Fibroblast of skin of right biceps (primary cell): ENCODE measurements at places on chromosomes 1 and 21.

- DNase-seq: no peak
These were observed 351.5 kb upstream of the PLD5 start for GRCh38 chr1:242876030-242876429.

DNA sequence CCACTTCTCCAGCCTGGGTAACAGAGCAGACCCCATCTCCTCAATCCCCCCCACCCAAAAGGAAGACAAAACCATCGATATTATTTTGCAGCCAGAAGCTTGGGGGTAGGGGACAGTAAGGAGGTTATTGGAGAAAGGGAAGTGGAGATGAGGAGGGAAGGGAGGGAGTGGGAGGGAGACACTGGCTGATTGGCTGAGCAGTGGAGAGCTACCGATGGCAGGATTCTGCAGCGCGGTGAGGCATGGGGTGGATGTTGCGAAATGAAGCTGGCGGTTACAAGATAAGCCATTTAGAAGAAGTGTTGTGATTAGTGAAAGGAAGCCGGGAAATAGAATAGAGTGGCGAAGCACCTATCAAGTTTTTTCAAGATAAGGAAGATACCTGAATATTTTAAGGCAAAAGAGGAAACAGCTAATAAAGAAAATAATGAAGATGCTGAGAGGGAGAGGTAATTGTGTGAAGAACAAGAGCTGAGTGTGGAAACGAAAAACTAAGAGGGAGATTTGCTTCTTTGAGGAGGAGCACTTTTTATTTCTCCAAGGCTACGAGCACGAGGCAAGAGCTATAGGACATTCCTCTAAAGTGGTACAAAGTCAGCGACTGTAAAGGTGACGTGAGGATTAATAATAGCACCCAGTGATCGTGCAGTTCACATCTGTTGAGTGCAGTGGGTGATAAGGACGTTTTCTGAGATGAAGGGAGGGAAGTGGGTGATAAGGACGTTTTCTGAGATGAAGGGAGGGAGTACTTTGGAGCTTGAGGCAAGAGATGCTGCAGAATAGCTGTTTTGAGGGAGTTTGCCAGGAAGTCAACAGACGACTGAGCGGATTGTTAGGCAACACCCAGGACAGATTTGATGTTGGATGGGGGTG, 103.2 kb upstream of the KIF26B start:
- DNase-seq: peak; percentile 14

GRCh38 chr1:211520641-211521040, 28.7 kb upstream of the RD3 start:
- no peak for DNase-seq

GRCh38 chr1:68460935-68461334, 11.2 kb upstream of the RPE65 start:
- no peak for DNase-seq

GRCh38 chr1:34865573-34865972, 6.0 kb upstream of the SMIM12 start:
- no peak for DNase-seq

- DNase-seq: peak; percentile 38
These were observed 1.2 kb downstream of the HMGCS2 start for GRCh38 chr1:119767486-119767885.

- DNase-seq: peak; percentile 100
These were observed 101.4 kb downstream of the LHX9 start for GRCh38 chr1:198018529-198018928.

GRCh38 chr1:70979881-70980280, 67.7 kb downstream of the PTGER3 start:
- DNase-seq: no peak

DNA sequence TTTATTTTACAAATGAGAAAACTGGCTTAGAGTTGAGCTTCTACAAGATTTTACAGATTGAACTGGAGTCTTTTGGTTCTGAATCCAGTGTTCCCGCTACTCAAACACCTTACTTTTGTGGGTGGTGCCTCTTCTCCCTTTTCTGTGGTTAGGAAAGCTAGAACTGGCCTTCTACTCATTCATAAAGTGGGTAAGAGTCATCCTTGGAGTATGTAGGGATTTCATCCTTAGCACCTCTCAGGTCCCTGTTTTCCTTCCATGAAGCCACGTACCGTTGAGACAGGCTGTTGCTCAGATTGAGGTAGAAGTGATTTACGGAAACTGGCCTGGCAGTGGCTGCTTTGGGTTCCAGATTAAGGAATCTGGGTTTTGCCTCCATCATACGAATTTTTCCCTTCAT, 35.8 kb downstream of the WNT4 start:
- peak; percentile 32 for DNase-seq

DNA sequence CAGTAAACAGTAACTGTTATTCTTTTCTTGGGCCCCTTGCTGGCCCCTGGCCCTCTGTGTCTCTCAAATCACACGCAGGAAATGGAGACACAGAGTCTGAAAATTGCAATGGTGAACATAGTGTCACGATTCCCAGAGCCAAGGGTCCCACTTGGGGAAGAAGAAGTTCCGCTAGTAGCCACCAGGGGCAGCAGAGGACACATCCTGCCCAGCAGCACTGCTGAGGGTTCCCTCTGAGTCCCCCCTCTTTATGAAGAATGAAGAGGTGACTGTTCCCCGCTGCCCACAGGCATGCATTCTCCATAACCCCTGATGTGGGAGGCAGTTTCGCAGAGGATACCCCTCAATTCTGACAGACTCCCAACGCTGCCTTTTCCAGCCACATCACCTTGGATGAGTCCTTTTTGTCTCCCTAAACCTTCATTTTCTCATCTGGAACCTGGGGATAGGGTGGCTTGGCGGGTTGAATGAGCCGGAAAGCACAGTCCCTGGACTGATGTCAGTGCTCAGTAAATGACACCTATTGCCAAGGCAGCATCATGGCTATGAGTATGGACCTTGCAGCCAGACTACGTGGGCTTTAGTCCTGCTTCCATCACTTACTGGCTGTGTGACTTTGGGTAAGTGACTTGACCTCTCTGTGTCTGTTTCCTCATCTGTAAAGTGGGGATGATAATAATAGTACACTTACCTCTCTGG, 238.0 kb upstream of the TMEM51 start:
- peak; percentile 34 for DNase-seq

DNA sequence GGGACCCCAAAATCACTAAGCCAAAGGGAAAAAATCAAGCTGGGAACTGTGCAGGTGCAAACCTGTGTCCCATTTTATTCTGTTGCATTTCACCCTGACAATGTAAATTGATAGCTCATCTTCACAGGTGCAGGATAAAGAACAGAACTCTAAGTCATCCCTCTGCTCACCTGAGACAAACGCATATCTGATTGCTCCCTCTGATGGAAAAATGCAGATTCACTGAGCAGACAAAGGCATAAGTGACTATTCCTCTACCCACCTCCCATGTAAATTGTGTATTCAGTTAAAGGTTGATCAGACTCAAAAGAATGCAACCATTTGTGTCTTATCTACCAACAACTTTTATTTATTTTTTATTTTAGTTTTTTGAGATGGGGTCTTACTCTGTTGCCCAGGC, 644.2 kb downstream of the PTPRU start:
- DNase-seq: no peak

GRCh38 chr21:18058731-18059398, 185.8 kb upstream of the CHODL start:
- no peak for DNase-seq

DNA sequence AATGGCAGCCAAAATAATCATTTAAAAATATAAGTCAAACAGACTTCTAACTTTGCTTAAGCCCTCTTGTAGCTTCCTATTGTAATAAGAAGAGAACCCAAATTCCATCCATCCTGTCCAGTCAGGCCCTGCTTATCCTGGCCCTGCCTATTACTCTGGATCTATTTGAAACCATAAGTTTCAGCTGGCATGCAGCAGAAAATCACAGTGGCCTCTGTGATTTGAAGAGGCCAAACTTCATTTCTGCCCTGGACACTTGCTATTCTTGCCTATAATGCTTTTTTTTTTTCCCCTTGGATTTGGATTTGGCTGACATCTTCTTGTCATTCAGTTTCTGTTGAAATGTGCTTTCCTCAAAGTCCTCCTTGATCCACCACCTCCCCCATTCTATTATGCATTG, 642.8 kb downstream of the USP25 start:
- no peak for DNase-seq

DNA sequence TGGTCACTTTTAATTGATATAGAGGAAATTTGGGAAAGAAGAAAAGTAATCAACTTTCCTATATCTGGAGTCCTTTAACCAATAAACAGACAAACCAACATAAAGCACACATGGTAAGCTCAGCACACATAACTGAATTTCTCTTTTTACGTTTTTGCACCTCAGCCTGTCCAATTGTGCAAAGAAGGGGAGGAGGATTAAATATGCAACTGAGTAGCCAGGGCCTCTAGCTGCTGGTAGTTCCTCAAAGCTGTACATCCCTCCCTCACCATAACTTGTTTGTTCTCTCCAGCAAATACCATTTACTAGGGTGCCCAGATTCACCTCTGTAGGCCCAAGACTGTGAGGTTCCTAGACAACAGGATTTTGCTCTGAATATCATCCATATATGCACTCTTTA, 25.4 kb downstream of the ST6GALNAC5 start:
- no peak for DNase-seq

DNA sequence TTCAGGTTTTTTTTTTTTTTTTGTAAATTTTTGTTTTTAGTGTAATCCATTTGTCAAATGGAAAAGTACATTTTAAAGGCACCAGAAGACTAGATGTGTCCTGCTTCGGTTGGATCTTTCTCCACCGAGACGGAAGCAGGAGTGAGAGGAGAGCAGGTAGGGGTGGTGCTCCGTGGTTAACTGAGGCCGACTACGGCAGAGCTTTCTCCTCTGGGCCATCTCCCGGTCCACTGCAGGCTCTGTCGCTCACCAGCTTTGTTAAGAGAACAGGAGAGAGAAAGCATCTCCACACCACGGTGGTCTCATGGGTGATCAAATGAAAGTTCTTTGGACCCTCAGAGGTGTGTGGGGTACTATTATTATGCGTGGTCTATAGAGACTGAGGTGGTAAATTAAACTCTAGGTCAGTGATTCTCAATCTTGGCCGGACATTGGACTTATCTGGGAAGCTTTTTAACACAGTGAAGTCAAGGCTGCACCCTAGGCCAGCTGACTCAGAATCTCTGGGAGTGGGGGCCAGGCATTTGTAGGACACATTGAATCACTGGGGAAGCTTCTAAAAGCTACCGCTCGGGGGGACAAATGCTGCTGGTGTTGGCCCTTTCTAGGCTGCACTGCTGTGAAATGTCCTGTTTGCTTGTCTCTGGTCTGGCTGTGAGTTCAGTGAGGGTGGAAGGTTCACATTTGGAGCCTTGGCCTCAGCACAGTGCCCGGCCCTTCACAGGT, 25.0 kb downstream of the ABCA4 start:
- DNase-seq: peak; percentile 28

GRCh38 chr1:150281221-150281757, 1.1 kb upstream of the CIART start:
- peak; percentile 76 for DNase-seq

- no peak for DNase-seq
These were observed 85.5 kb upstream of the ATP1A1 start for GRCh38 chr1:116287341-116288200.

- DNase-seq: no peak
These were observed 267.7 kb downstream of the ZNF648 start for GRCh38 chr1:181793831-181794230.

- no peak for DNase-seq
These were observed 556.8 kb downstream of the LMO4 start for GRCh38 chr1:87885278-87886025.

DNA sequence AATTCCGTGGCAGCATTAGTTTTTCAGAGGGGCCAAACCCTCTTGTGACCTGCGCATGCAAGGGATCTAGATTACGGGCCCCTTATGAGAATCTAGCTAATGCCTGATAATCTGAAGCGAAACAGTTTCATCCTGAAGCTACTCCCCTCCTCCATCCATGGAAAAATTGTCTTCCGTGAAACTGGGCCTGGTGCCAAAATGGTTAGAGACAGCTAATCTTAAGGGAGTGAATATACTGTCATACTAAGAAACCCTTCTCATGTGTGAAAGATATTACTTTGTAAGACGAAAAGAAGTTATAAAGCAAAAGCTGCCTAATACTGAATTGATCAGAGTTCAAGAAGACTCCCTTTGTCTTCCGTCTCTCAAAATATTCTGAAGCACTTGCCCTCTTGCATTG, 166.3 kb downstream of the DUSP10 start:
- DNase-seq: peak; percentile 48

GRCh38 chr1:26826261-26827105, at the start of gene ZDHHC18:
TSS of gene ZDHHC18 (plus strand) at chr1:26826688. CDS start at chr1:26826805, 117 bp downstream.
- peak; percentile 65 for DNase-seq

DNA sequence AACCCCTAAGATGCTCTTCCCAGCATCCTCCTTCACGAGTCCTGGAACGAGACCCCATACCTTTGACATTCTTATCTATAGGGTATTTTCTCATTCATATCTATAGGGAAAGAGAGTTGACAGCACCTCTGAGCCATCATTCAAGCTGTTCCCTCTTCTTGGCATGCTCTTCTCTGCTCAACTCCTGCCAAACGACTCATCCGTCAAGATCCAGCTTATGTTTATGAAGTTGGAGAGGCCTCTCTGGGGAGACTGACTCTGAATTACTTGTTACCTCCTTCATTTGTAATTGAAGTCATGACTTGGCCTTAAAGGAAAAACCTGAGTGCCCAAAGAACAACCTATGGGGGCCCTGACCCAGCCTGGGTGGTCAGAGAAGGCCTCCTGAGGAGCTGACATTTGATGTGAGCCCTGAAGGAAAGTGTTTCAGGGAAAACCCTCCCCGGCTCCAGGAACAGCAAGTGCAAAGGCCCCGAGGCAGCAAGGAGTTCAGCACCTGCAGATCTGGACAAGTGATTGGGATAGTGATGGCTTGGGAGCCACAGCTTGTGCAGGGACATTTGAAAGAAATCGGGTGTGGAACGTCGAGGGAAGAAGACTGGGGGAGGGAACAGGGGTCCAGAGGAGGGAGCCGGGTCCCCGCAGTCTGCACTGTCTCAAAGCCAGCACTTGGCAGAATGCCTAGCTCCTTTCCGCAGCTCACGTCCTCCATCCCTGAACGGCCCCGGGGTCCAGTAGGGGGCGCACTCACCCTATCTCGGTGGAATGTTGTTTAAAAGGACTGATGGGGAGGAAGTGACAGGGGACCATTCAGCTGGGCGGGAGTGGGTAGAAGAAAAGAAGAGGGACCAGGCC, 14.0 kb upstream of the CDA start:
- DNase-seq: peak; percentile 80

- no peak for DNase-seq
These were observed 462.2 kb upstream of the CXADR start for GRCh38 chr21:17050646-17051045.

GRCh38 chr21:35578347-35578782, 482.0 kb downstream of the SETD4 start:
- peak; percentile 94 for DNase-seq

- DNase-seq: peak; percentile 87
These were observed 27.5 kb downstream of the TBX15 start for GRCh38 chr1:118960567-118961136.

- peak; percentile 66 for DNase-seq
These were observed 5.8 kb upstream of the SDHB start for GRCh38 chr1:17059391-17060305.

DNA sequence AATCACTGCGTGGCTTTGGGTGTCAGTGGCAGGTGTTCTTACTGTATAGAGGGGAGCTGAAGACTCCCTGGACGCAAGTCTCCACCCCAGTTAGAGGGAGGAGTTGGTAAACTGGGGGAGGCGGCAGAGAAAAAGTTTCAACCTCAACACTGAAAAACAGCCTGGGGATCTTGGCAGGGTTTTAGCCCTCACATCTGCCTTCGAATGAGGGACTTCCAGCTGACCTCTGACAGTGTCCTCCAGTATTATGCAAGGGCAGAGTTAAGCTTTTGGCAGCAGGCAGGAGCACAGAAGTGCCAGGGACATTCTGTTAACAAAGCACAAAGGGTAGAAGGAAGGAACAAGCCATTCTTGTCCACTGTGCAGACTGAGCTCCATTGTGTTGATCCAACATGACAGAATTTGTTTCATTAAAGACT, 41.2 kb upstream of the RAB4A start:
- DNase-seq: no peak

GRCh38 chr1:230797942-230798365, 50.8 kb downstream of the CAPN9 start:
- peak; percentile 72 for DNase-seq
